ENCODE measurements at places on chromosomes 16 and 17.

DNA sequence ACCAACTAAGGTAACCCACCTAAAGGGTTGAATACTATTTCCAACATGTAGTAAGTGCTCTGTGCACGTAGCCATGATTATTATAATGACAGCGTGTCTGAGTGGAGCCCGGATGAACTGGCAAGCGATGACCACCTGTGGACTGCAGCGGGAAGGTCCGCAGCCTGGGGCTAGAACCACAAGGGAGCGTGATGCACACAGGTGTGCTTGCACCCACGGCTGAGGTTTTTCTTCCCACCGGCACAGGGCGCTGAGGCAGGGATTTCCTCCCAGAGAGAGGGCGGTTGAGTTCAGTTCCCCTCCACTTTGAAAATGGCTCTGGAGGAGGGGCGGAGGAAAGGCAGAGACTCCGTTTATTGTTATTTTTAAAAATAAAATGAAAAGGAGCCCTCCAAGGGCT lies 221.7 kb upstream of the HSBP1 start:
- DNase-seq, result no peak

GRCh38 chr16:85999778-86000177 lies 100.8 kb downstream of the IRF8 start:
- DNase-seq, result no peak

- DNase-seq, result no peak
These were observed 110.7 kb downstream of the RAP1GAP2 start for GRCh38 chr17:2906901-2907300.

DNA sequence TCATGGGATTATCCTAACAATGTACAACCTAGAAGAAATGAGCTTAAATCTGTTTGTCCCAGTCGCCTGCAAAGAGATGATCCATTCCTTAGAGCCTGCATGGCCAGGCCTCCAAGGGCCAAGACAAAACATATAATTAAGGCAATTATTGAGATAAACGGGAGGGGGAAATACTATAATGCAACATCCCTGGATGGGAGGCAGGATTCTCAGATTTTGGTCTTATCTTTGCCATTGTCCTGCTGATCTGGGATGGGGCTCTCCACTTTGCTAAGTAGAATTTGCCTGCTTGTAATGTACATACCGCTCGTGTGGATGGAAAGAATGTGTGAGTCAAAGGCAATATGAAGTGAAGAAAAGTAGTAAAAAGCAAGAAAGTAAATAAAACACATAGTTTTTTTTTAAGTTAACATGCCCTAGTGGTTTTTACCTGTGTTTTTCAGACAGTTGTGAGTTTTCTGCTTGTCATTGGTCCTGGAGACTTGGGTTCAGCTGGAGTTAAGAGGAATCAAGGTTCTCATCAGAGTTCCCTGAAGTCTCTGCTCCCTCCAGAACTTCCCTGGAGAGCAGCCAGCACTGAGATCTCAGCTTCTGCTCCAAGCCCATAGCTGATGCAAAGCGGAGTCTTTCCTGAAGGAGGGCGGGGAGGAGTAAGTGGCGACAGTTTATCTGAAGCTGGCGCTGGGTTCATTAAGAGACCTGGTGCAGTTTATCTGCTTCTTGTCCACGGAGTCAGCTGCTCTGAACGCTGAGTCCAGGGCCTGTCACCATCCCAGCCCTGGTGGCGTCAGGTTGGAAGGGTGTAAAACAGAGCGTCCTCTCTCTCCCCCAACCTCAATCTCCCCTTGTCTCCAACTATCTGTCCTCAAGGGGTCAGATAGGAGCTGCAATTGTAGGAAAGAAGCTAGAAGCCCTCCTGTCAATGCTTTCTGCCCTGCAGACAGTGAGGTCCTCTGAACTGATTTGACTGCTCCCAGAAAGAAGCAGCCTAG lies 30.1 kb downstream of the HOXB1 start:
- peak; percentile 53 for DNase-seq

GRCh38 chr17:49637050-49637449 lies 40.8 kb downstream of the SPOP start:
- DNase-seq, result no peak

GRCh38 chr17:60391471-60392041 lies 377 bp downstream of the USP32 start:
- peak; percentile 85 for DNase-seq

DNA sequence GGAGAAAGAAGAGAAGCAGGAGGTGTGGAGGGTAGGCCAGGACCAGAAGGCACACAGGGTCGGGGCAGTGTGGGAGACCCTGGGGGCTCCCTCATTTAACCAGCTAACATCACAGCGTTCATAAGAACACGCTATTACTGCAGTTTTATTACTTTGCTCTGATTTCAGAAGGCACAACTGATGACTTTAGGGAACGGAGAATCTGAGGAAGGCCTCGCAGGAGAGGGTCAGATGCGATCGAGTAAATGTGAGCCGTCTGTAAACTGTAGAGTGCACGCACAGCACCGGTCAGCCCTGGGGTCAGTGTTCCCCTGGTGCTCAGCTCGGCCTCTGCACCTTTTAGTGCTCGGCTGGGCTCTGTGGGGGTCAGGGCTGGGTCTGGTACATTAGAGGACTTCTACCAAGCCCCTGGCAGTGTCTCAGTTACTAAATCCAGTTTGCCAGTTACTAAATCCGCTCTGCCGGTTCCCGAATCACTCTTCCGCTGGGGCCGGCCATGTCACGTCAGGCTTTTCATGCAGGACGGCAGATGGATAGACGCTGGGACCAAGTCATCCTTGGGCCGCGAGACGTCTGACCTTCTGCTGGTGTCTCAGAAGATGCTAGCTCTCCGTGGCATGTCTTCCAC lies 325.9 kb downstream of the SEC14L1 start:
- DNase-seq, result no peak

GRCh38 chr17:5819396-5819795 lies 235.1 kb upstream of the NLRP1 start:
- DNase-seq, result no peak

DNA sequence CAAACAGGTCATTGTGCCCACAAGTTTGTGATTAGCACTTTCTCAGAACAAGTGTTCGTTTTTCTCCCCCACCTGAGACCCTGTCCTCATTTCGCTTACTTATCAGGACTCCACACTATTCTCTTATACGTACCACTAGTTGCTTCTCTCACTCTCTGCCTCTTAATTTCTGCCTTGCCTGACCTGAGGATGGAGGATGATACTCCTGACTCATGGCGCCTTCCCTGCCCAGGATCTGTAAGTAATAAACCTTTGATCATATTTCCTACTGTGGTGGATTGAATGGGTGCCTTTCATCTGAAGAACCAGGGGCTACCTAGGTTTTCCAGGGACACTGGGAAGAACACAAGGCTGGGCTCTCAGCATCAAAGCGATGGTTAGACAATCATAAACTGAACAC lies 39.8 kb upstream of the BPTF start:
- no peak for DNase-seq

- DNase-seq, result no peak
These were observed 23.7 kb upstream of the DRG2 start for GRCh38 chr17:18064053-18064452.

- no peak for DNase-seq
These were observed 700.3 kb downstream of the CDH11 start for GRCh38 chr16:64421515-64421914.

GRCh38 chr17:60604686-60605334 lies 4.8 kb downstream of the PPM1D start:
- no peak for DNase-seq

GRCh38 chr17:27808628-27809027 lies 8.3 kb upstream of the NOS2 start:
- no peak for DNase-seq

DNA sequence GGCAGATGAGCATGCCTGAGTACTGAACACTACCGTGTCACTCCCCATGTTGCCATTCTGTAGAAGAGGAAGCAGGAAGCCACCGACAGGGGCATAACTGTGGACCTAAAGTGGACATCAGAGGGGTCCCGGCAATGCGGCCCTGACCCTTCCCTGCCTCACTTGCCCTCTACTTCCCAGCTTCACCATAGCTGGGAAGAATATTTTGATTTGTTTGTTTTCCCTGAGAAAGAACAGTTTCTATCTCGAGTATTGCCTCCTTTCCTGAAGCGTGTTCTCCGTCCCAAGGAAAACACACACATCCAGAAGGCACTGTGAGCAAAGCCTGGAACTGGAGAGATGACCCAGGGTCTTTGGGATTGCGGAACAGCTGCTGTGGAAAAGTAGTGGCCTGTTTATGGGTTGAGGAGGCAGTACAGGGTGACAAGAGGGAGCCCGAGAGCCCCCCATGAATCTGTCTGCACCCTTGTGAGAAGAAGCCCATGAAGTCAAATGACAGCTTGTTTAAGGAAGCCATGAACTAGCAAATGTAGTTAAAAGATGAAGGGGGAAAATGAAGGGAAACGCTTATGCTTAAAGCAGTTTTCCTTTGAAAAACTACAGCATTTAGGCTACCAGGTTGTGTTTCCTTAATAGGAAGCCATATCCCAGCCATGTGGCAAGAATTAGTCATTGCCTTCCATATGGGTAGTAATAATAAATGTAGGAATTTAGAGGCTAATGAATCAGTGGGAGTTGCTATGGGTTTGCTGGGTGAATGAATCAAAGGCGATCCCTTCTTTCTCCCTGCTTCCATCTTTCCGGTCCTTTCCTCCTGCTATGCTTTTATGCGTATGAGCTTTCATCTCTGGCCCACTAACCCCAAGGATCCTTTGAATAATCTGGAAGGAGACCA lies 90.0 kb upstream of the TBX2 start:
- DNase-seq, result no peak

GRCh38 chr16:87048038-87048729 lies 269.0 kb downstream of the C16orf95 start:
- no peak for DNase-seq

- no peak for DNase-seq
These were observed 28.0 kb downstream of the CUEDC1 start for GRCh38 chr17:57927048-57927723.

All from A549 (cell line).